ENCODE measurements at places on chromosomes 12 and 14.

DNA sequence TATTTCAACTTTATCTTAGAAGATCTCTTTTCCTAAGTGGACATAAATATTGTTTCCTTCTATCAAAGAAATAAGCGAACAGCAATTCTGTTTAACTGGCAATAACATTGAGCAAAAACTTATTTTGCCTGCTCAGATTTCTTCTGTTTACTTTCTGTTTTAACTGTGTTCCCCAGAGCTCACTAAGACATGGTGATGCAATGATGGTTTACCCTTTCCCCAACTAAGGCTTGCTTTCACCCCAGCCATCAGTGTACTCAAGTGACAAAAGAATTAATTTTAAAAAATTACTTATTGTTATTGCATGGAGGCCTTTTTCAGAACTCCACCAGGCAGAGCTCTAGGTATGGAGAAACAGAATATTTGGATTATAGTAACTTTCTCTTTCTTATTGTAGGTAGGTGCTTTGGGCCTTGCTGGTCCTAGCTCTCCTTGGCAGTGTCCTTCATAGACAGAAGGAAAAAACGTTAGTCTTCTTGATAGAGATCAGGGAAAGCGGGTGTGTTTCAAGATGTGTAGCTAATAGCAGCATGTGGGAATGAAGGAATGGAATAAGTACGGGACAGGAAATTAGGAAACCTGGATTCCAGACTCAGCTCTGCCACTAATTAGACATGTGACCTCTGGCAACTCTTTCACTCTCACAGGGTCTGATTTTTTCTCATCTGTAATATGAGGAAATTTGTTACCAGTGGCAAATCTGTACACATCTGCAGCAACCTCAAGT lies 14.6 kb upstream of the DDHD1 start:
- DNase-seq = no peak

- no peak for DNase-seq
Measured at GRCh38 chr14:92581206-92581605, 67.6 kb downstream of the RIN3 start.

DNA sequence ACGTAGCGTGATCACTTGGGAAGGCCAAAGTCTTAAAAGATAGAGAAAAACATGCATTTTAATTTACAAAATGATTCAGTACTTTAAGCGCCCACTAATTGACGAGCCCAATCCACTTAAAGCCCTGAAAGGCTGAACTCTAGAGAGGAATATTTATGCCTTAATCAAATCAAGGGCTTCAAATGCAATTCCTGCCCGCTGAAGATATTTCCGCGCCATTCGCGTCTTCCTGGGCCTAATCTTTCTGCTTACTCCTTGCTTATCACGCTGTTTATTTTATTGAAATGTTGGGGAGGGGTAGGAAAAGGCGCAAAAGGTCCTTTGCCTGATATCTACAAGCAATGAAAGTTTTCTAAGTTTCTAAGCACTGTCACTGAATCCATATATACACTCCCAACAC lies 4.0 kb downstream of the TBX3 start:
- DNase-seq = no peak

DNA sequence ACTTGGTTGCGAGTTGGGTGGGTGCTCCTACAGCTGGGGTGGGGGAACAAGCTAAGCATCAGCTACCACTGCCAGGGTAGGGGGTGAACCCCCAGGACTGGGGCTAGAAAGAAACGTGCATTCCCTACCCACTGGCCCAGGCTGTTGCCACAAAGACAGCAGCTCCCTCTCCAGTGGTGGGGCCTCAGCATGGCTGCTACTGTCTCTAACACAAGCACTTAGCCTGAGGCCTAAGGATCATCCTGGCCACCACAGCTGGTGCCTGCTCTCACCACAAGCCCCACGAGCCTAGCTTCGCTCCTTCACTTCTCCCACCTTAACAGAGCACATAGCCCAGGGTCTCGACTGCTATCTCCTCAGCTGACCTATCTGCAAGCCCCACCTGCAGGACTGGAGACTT lies 18.9 kb downstream of the SLC25A21 start:
- DNase-seq = no peak

DNA sequence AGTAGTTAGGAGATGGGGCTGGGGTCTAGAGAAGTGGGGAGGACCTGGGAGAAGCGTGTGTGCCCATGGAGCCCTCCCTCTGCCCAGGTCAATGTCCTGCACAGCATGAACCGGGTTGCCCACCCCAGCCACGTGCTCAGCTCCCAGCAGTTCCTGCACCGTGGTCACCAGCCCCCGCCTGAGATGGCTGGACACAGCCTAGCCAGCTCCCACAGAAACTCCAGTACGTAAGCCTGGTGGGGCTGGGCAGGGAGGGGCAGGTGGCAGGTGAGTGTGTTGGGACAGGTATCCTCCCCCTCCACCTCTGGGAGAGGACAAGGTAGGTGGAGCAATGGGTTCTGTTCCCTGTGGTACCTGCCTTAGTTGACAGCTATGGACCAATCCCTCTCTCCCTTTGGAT lies 20.7 kb downstream of the CLSTN3 start:
- DNase-seq = no peak

DNA sequence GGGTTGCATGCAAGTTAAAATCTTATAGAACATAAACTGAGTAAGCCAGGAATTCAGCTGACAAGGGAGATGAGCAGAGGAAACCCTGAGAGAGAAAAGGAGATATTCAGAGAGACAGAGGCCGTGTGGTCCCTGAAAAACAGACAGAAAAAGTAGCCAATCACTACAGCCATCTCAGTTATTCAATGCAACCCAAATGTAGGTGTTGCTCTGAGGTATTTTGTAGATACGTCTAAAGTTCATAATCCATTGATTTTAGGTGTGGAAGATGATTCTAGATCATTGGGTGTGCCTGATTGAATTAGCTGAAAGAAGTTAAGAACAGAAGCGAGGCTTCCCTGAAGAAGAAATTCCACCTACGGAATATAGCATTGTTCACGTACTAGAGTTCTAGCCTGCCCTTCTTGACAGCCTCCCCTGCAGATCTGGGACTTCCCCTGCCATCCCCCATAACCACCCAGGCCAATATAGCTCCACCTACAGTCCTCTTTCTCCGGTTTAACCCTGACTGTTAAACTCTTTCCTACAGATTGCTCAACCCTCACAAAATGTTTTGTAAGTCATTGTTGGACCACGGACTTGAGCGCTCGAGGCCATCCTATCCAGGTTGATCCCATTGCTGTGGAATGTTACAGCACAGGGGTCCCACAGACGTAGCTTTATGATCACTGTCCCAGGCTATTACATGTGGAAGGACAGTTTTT lies 21.7 kb downstream of the AICDA start:
- peak; percentile 80 for DNase-seq

DNA sequence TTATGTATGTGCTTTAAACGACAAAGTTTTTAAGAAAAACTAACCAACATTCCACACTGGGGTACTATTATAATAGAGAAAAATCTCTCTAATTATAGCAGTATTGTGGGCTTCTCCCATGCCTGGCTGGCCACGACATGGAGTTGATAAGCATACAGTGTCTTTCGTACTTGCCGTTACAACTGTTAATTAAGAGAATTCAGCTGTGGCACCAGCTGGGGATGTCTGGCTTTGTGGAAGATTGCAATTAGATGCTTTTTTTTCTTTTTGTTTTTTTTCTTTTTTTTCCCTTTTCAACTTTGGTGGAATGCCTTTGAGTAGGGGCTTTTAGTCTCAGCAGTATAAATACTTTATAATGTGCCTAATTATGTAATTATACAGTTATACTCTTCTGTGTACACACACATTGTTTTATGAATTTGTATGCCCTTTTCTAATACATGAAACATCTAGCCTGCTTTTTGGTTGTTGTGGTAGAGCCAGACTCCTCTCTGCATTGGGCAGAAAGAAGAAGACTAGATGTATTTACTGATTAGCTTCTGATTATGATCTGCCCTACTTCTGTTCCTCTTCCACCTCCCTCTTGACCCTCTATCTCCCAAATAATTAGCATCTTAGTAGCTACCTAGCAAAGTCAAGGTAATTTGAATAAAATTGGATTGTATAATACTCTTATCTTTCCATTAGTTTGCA lies 76.4 kb downstream of the SUSD6 start:
- no peak for DNase-seq

GRCh38 chr12:105581420-105581819 lies 250.9 kb downstream of the C12orf75 start:
- DNase-seq = no peak

DNA sequence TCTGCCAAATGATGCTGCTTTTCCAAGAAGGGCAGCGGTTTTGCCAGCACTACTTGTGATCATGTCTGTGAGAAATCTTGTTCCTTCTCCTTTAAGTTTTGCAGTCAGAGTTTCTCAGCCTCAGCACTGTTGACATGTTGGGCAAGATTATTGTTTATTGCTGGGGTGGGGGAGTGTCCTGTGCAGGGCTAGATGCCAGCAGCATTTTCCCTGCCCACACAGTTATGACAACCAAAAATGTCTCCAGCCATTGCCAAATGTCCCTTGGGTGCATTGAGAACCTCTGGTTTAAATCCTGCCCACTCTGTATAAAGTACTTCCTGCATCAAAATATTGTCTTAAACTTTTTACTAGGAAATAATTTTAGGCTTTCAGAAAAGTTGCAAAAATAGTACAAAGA lies 20.0 kb downstream of the TMEM132C start:
- no peak for DNase-seq

GRCh38 chr12:13289653-13290289 lies 93.2 kb downstream of the EMP1 start:
- DNase-seq = no peak

DNA sequence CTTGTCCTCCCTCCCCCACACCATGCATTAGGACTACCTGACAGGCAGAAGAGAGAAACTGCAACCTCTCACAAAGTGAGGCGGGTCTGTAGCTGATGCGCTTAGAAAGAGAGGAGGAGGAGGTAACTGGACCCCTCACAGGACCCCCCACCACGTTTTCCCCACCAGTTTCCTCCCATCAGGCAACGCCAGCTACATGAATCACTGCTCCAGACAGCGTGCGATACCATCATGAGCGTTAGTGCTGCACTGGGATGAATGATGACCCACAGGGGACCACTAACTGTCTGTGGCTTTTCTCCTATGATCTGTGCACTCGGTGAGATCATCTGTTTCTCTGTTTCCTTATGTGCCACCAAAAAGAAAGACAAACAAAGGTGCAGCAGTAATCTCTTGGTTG lies 77.7 kb downstream of the KCNK10 start:
- DNase-seq = no peak

DNA sequence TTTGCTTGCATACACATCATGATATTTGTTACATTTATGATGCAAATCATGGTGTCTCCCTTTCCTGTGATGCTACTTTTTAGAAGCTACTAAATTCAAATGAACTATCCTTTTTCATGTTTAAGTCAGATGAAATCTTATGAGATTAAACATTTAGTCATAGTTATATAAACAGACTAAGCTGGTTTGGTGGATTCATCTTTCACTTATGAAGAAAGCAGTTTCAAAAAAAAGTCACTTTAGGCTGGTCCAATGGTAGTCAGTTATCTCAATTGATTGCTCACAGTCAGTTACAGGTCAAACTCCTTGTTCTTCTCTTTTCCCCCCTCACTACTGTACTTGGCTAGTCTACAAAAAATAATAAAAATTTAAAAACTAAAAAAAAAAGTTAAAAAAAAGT lies 19.7 kb downstream of the SYCP3 start:
- no peak for DNase-seq

DNA sequence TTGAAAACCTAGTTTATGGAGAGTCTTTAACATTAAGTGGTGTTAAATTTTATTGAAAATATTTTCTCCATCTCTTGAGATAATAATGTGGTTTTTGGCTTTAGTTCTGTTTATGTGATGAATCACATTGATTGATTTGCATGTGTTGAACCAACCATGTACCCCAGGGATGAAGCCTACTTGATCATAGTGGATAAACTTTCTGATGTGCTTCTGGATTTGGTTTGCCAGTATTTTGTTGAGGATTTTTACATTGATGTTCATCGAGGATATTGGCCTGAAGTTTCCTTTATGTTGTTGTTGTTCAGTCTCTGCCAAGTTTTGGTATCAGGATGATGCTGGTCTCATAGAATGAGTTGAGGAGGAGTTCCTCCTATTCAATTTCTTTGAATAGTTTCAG lies 222.6 kb downstream of the ADAMTS20 start:
- DNase-seq = no peak

- DNase-seq = no peak
Measured at GRCh38 chr14:99521176-99522024, 40.2 kb downstream of the CCNK start.

DNA sequence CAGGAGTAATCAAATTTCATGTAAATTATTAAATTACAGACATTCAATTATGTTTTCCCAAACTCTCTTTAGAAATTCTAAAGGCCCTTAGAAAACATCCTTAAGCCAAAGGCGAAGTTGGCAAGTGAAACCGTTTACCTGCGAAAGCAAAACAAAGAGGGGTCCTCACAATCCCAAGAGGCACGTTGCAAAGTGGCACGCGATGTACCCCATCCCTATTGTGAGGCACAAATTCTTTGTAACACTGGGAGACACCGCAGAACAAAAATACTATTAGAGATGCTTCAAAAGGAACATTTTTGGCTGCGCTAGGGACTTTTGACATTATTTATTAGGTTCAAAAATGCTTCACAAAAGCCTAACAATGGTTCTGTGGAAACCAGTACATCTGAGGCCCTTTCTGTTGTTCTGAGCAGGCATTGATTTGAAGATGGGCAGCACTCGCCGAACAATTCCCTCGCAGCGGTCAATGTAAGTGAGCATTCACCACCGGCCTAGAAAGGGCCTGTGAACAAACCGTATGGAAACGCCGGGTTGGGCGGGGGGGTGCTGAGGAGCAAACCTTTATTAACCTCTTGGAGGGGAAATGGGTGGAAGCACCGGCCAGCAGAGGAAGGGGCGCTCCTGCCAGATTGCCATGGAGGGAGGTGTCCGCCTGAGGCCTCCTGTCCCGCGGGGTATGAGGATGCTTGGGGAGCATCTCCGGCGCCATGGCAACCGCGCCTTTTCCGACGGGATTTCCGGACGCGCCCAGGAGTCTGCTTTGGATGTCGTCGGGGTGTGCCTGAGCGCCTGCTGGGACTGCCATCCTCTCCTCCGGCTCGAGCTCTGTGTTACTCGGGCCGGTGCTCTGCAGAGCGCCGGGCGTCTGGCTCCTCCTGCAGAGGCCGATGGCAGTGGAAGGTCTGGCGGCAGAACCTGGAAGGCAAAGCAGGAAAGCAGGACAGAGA lies 193.9 kb downstream of the C12orf42 start:
- DNase-seq = no peak

GRCh38 chr14:65631040-65631439 lies 218.5 kb downstream of the FUT8 start:
- DNase-seq = peak; percentile 11

GRCh38 chr14:59900556-59900955 lies 19.4 kb upstream of the LRRC9 start:
- no peak for DNase-seq

GRCh38 chr14:70782361-70782760 lies 27.0 kb downstream of the MAP3K9 start:
- DNase-seq = no peak

Data from GM10248 (cell line).